Dermis microvascular lymphatic vessel endothelial cell (primary cell): ENCODE measurements at places on chromosomes 4 and X. TPM values are rescaled to one million over a fixed set of nuclear protein-coding genes. Genes with fewer than 3 reads are reported as not detected.

- peak; percentile 69 for DNase-seq
Observed at GRCh38 chrX:45714866-45715265, 514.2 kb upstream of the DIPK2B start.

GRCh38 chr4:54571293-54572151, 86.2 kb upstream of the KIT start:
- DNase-seq: no peak

DNA sequence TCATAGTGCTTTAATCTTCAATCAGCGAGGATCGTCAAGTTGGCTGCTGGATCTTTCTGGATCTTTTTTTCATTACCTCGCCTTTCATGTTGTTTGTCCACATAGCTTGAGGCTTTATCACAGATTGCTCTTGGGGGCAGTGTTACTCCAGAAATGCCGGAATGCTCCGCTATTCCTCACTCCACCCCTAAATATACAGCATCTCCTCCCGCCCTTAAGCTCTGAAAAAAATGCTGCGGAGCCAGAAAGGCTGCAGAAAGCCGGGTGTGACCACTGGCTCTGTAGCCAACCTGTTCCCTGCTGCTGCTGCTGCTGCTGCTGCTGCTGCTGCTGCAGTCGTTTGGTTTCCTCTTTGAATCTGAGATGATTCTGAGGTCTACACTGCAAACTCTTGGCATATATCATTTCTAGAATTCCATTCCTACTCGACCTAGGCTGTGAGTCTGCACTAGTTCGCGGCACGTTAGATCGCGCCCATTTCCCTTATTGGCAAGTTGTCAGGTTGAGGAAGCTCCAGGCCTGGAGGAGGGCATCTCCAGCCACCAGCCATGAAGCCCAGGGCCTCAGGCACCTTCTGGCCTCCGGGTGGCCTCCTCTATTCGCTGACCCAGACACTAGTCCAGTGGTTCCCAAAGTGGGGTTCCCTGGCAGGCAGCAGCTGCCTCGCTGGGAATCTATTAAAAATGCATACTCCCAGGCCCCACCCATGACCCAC, 34.2 kb downstream of the WDR13 start:
- DNase-seq: peak; percentile 87

DNA sequence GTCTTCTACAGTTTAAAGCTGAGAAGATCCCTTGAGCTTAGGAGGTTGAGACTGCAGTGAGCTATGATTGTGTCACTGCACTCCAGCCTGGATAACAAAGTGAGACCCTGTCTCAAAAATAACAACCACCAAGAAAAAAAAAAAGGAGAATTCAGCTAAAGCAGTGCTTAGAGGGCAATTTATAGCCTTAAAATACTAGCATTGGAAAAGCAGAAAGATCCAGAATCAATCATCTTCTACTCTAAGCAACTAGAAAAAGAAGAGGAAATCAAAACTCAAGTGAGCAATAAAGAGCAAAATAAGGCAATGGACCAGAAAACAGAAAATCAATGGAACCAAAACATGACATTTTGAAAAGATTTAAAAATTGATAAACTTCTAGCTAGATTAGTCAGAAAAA, 639 bp upstream of the PI4K2B start:
- DNase-seq: no peak

- no peak for DNase-seq
Observed at GRCh38 chrX:11188664-11189063, 77.5 kb downstream of the HCCS start.

DNA sequence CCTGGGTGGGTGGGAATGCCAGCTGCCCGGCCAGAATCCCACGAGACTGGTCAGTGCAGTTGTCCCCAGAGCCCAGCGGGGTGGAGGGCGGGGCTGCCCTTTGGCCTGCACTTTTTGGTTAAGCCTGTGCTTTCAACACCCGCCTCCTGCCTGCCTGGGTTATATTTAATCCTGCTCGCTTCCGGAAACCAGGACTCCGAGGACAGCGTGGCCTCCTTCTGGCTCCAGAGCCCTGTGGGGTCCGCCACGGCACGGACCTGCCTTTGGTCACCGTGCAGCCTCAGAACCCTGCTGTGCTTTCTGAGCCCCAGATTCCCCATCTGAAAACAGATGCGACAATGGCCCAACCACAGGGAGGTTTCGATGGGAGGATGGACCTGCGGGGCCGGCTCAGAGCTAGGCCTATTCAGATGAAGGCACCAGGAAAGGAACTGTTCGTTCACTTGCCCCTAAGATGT, 29.4 kb upstream of the KIAA0232 start:
- no peak for DNase-seq

GRCh38 chrX:51421972-51422597, 74.3 kb downstream of the NUDT11 start:
- no peak for DNase-seq

DNA sequence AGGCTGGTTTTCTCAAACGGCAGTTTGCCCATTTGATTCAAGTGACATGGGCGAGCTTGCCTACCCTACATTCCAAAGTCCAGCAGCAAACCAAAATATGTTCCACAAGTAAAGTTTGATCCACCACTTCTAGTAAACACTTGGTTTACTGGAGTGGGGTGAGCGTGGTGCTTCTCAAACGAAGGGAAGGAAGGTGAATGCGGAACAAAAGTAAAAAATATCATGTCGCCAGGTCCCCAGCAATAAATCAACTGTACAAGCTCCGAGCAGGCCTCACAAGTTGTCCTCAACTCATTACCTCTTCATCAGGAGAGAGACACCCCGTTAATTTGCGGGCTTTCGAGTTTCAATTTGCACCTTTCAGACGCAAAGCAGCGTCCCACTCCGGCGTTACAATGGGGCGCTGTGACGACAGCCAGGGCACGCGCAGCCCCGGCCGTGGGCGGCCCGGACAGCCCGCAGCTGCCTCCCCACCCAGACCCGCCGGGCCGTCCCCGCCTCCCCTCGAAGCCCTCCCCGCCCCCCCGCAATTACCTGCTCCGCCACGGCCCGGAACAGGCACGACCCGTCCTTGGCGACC, 1.0 kb downstream of the OTUD4 start:
- DNase-seq: peak; percentile 80

DNA sequence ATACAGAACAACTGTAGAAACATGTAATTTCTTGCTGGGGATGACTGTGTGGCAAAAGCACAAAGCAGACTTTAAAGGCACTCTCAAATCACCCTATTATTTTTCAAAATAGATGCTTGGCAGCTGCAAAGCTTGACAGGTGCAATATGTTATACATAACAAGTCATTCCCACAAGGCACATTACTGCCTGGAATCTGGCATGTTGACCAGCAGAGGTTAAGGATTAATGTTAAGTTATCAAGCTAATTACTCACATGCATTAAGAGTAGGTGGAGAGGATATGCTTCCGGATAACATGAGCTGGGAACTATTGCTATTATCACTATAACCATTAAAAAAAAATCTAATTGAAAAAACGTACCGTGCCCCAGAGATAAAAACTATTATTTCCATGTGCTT, 17.8 kb downstream of the ANOS1 start:
- no peak for DNase-seq

GRCh38 chr4:54169176-54169575, 59.9 kb upstream of the PDGFRA start:
- no peak for DNase-seq

DNA sequence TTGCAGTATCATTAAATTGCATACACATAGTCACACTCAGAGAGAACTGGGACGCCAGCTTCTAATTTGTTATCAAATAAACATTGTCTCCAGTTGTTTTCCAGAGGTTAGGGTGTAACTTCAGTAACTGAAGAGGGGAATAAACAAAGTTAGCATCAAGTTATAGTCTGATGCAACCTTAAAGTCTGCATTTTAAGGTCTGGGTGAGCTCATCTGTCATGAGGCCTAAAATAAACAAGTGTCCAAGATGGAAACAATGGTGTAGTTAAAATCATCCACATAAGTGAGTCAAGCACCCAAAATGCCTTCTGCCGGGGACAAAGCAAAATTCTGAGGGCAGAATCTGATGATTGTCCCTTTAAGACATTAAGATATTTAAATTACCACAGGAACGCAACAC, 70.3 kb upstream of the EMCN start:
- no peak for DNase-seq

DNA sequence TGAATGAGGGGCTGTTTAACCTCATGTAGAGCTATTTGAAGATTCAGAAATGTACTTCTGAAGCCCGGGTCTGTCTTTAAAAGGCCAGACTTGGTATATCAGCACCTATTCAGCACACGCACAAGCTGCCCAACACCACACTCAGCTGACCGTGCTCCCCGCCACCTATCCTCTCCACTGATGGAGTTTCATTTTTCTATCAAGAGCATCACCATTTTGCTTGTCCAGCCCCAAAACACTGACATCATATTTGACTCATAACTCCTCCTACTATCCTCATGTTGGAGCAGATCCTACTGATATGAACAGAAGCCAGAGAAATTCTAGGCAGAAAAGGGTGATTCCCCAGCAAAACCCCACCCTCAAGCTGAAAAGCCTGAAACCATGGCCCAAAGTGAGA, 100.3 kb downstream of the SORBS2 start:
- no peak for DNase-seq

DNA sequence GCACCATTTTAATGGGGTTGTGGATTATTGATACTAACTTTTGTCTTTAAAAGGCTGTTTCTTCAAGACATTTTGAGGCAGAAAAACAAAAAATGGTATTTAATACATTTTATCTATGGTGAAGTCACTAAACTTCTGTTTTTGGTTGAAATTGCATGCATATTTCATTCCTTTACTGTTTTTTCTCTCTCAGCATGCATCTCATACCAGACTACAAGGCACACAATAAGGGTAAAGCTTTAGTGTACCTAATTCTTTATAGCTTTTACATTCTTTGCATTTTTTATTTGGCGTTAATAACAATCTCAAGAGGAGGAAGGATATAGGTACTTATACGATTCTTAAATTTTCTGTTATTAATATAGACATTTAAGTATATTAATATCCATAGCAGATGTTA, 151.0 kb upstream of the DKK2 start:
- no peak for DNase-seq

- DNase-seq: no peak
Observed at GRCh38 chr4:7830747-7831146, 108.9 kb downstream of the AFAP1 start.

DNA sequence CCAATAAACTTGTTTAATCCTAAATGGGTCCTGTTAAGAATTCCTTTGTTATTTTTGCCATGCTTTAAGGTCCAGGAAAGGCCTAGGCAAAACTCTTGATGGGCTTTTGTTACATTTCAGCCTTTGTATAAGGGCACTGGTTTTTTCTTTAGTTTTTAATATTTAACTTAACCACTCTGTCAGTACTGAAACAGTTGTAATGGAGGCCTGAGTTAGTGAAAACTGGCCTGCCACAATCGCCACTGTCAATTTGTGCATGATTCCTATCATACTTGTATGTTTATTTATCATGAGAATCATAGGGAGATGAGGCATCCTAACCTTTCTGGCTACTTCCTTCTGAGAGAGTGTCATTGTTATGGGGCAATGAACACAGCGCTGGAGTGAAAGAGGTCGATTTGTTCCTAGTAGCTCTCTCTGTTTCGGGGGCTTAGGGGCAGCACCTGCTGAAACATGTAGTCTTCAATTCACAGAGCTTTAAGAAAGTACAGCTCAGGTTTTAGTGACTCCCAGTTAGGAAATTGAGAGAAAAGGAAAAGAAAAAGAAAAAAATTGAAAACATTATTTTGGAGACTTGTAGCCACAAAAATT, 393.8 kb upstream of the FSTL5 start:
- DNase-seq: no peak

DNA sequence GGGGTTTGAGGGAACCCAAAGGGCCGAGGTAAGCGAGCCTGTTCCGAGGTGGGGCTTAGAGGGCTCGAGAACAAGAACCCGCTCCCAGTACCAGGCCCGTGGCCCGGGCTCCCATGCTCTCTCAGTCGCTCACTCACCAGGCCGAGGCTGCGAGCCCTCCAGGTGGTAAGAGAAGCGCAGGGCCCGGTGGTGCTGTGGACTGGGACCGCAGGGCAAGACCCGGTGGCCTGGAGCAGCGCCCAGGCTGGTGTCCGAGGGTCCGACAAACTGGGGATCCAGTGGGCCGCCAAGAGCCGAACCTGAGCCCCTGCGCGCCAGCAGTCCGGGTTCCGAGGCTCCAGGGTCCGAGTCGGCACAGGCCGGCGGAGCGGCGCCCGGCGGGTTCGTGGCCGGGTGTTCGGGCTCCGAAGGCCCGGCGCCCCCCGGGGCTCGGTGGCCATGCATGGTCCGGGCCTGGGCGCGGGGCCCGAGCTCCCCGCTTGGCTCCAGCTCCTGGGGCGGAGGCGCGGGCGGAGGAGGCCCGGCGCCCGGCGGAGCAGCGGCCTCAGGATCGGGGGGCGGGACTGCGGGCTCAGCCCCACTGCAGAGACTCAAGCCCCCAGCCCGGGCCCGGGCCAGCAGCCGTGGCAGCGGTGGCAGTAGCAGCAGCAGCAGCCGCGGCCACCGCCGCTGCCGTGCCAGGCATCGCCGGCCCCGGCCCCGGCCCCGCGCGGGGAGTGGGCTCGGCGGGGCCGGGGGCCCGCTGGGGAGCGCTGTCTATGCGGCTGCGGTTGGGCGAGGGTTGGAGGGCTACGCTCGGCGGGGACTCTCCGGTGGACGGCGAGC, 833 bp downstream of the FGD1 start:
- no peak for DNase-seq

- no peak for DNase-seq
Observed at GRCh38 chrX:153556767-153557166, 39.3 kb downstream of the ATP2B3 start.

GRCh38 chr4:168124008-168124641, 31.8 kb downstream of the ANXA10 start:
- DNase-seq: peak; percentile 36

- no peak for DNase-seq
Observed at GRCh38 chr4:141713771-141714445, 77.5 kb downstream of the IL15 start.

DNA sequence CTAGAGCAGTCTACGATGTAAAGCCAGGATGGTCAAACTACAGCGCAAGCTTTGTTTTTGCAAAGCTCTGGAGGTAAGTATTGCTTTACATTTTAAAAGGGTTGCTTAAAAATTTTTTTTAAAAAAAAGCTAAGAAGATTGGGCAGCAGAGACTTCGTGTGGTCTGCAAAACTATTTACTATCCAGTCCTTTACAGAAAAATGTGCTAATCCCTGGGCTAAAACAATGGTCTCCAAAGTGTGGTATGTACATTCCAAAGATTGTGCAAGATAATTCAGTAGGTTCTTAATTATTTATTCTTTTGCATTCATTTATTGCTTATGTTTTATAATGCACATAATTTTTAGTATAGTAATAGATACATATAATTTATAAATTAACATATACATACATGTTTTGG, 113.2 kb downstream of the MFAP3L start:
- DNase-seq: no peak

Gene SMR3B
- total RNA-seq: not detected in 2 replicates

Gene KDR
- 174 and 278 TPM in 2 replicates for total RNA-seq

Gene GAGE13
- total RNA-seq: not detected in 2 replicates

Gene AWAT2
- total RNA-seq: 0.38 and 0.51 TPM in 2 replicates

Gene HOPX
- 1.5 and 7.6 TPM in 2 replicates for total RNA-seq

Gene CLIC2
- 11.2 and 15.6 TPM in 2 replicates for total RNA-seq

Gene CORIN
- total RNA-seq: under 0.01 TPM in 2 replicates

Gene BEND4
- total RNA-seq: under 0.01 TPM in 2 replicates

Gene SPANXA1
- total RNA-seq: not detected in 2 replicates

Gene NSUN7
- total RNA-seq: under 0.01 TPM in 1 of 2 replicates, not detected in the other
